ENCODE measurements at places on chromosomes 6 and 20.

DNA sequence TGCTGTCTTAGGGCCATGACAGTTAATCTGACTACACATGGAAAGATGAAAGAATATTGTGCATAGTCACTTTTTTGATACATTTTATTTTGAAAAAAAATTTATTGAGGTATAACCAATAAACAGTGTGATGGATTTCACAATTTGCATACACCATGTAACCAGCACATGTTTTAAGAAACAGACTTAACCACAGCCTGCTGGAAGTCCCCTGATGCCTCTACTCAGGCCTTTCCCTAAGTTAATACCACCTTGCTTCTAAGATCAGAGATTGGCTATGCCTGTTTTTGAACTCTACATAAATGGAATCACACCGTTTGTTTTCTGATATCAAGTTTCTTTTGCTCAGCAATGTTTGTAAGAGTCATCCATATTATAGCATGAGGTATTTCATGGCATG is 136.3 kb downstream of the CFAP61 start:
- DNase-seq = no peak

DNA sequence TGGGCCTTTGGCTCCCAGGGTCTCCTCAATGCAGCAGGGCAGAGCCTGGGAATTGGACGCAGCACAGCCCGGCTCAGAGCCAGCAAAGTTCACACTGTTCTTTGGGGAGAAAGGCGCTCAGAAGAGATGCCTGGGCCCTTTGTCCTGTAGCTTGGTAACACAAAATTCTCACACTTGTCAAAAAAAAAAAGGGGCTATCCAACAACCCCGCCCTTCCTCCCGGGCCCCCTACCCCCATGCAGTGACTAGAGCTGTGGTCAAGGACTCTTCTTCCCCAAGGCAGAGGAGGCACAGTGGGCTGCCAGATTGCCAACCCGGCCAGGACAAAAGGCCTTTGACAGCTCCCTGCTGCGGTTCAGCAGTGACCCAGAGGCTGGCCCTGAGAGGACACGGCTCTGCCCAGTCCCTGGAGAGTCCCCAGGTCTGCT is 2.0 kb downstream of the NKAIN4 start:
- DNase-seq = no peak

- no peak for DNase-seq
Measured at GRCh38 chr20:24814556-24815195, 134.4 kb upstream of the CST7 start.

DNA sequence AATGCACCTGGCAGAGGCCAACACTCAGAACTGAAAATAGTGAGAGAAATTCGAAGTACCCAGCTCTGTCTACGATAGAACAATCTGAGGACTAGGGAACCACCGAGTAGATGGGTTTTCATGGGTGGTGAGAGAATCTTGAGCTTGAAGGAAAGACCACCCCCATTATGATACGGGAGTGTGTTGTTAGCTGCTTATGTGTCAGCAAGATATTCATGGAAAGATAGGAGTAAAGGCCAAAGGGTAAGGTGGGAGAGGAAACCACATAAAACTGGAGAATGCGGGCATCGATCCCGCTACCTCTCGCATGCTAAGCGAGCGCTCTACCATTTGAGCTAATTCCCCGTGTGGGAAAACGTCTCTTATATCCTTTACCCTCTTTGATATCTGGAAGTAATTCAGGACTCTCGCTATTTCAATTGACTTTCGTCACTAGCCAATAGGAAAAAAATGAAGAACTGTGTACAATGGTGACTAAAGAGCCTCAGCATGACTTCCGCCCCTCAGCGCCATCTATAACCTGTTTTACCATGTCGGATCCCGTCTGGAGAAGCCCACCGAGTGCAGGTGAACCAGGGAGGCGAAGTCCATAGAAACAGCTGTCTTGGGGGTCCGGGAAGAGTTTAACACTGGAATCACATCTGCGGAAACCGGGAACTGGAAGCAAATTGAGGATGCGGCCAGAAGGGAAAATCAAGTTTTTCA is 25.0 kb upstream of the ABT1 start:
- no peak for DNase-seq

- no peak for DNase-seq
Measured at GRCh38 chr6:144634371-144634770, 349.2 kb downstream of the UTRN start.

DNA sequence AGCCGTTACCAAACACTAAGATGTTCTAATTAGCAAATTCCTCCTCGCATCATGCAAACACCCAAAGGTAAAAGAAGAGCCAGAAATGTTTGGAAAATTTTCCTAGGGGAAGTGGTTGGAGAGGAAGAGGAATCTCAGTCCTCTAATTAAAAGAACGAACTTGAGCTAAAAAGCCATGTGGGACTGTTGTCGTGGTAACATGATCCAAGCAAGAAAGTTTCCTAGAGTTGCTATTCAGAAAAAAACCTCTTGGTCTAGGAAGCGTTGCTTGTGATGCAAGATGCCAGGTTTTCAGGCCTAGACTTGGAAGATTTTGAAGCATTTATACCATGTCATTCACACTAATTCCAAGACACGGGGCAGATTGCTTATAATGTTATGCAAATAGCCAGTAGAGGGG is 106.8 kb upstream of the DOK5 start:
- no peak for DNase-seq

- DNase-seq = no peak
Measured at GRCh38 chr20:63734111-63734945, 2.1 kb upstream of the LIME1 start.

DNA sequence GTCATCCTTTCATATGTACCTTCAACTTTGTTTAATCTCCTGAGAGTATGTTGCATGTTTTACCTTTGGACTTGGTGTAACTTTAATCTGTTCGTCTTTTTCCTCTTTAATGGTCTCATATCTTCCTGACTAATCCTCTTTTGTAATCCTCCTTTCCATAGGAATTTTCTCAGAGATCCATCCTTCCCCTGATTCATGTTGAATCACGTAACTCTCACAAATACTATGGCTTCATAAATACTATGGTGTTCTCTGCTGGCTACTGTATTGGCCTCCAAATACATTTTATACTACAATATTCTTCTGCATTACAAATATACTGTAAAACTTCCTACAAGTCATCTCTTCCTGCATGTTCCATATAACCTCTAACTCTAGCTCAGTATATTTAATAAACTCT is 317.7 kb upstream of the ADGRB3 start:
- no peak for DNase-seq

DNA sequence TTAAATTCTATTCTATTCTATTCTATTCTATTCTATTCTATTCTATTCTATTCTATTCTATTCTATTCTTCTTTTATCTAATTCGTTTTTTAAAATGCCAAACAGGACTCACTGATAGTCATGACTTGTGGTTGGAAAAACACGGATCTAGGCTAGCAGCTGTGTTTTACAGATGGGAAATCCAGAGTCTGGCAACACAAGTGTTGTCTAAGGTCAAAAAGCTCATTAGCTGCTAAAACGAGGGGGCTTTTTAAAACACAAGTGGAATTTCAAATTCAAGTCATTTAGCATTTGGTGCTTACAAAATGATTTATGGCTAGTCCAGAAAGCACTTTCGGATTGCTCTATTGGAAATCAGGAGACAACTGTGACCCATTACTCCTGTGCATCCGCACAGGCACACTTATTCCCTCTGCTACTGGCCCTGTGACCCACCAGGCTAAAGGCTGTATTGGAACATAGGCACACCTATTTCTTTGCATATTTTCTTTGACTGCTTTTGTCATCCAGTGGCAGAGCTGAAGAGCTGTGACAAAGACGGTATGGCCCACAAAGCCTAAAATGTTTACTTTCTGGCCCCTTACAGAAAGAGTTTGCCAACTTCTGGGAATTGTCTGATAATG is 17.8 kb upstream of the MLIP start:
- no peak for DNase-seq

DNA sequence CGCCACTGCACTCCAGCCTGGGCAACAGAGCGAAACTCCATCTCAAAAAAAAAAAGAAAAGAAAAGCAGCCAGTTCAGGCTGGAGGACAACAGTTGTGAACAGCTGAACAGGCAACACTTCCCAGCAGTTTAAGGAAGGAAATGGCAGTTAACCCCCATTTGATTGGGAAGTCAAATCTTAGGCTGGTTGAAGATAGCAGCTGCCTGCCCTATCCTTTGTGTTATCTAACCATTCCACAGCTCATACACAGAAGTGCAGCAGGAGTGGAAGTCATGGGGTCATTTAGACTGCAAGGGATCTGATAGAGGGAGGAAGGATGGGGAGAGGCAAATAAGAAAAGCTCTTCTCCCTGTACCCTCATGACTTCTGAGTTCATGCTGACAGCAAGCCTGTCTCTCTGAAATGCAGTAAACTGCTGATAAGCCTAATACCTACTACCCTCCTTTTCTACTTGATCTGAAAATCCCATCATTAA is 35.3 kb downstream of the KCTD20 start:
- DNase-seq = no peak

GRCh38 chr20:1072258-1072657 is 46.1 kb upstream of the PSMF1 start:
- DNase-seq = no peak

DNA sequence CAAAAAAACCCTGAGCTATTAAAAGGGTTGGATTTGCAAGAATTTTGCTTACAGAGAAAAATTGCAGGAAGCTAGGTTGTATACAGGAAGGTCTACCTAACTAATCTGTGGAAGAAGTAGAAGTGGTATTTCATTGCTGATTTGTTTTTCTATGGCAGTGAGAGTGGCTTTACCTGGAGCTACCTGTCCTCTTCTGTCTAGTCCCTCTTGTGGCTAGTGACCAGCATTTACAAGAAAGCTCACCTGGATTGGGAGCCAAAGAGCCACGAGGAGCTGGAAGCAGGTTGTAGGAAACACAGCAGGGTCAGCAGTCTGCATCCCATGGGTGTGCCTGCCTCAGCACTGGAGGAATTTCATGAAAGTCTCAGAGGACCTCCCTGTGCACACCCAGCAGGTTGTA is 120.3 kb upstream of the RALGAPA2 start:
- no peak for DNase-seq

DNA sequence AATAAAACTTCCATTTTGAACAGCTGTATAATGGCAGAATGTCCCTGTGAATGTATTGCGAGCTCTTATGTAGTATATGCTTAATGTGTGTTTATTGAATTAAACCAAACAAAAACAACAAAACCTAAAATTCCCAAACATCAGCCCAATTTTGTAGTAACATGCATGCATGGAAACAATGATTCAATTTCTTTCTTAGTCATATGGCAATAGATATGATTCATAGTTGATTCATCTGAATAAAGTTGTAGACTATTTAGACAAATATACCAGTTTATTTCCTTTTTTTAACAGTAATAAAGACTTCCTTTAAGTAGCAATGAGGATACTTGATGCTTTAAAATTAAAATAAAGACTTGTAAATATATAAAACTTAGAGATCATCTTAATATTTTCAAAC is 670.6 kb downstream of the CD109 start:
- no peak for DNase-seq

DNA sequence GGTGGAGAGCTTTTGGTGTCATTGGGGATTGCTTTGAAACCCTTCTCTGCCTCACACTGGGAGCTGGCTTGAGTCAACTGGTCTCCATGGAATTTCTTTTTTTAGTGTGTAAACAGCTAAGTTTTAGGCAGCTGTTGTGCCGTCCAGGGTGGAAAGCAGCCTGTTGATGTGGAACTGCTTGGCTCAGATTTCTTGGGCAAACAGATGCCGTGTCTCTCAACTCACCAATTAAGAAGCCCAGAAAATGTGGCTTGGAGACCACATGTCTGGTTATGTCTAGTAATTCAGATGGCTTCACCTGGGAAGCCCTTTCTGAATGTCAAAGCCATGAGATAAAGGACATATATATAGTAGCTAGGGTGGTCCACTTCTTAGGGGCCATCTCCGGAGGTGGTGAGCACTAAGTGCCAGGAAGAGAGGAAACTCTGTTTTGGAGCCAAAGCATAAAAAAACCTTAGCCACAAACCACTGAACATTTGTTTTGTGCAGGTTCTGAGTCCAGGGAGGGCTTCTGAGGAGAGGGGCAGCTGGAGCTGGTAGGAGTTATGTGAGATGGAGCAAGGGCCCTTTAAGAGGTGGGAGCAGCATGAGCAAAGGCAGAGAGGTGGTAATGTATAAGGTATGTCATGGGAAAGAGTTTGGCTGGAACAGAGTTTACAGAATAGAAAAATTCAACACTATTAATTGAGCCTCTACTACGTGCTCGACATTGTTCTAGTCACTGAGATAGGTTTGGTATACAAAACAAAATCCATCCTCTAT is 31.2 kb downstream of the SRSF3 start:
- DNase-seq = no peak

DNA sequence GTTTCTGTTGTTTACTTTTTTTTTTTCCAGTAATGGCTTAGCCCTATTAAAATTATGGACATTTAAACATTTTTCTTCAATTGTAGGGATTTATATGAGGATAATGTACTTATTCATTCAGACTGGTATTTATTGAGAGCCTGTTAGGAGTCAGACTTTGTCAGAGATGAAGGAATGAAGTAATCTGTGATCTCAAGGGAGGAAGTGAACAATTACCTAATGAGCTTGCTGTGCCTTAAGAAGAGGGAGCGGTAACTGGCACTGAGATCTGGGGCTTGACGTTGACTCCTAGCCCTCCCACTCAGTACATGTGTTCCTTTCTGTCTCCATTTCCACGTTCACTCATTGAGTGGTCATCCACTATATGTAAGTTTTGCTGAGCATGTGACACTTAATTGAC is 12.6 kb downstream of the AFDN start:
- no peak for DNase-seq

DNA sequence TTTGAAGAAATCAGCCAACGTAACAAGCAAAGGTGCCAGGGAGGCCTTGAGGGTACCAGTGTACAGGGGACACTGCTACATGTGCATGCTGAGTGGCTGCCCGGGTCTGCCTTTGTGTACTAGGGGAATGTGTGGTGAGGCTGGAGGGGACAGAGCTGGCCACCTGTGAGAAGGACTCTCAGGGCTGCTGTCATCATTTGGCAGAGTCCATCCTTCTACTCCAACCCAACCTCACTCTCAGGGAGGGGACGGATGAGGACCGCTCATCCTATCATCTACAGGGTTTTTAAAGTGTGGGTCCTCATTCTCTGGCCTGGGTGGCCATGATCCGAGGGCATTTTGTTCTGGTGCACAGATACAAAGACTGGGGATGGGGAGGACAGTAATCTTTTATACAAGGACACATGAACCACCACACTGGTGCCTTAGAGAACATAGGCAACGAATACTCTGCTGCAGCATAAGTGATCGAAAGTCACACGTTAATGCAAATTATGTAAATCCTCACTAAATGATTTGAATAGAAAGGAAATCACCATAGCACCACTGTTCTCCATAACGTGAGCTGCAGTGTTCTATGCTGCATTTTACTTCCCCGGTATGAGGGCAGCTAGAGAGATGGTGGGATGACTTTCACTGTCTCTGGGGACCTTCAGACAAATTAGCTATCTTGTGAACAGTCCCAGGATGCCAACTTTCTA is 181.4 kb downstream of the GMPR start:
- DNase-seq = no peak

GRCh38 chr6:138113588-138114210 is 6.5 kb upstream of the PERP start:
- no peak for DNase-seq

DNA sequence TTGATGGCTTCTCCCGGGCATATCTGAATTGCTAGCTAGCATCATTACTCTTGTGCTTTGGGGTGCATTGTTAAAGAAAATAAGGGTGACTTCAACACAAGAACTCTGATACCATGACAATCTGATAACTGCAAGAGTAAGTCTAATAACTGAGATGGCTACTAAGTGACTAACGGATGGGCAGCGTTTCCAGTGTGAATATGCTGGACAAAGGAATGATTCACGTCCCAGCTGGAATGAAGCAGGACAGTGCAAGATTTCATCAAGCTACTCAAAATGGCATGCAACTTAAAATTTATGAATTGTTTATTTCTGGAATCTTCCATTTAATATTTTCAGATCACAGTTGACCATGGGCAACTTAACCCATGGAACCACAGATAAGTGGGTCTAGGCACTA is 31.7 kb downstream of the MOXD1 start:
- no peak for DNase-seq

GRCh38 chr20:50085481-50086365 is 27.2 kb downstream of the UBE2V1 start:
- peak; percentile 37 for DNase-seq

Data from cerebellar nuclear complex (tissue), 1 donor.